Mesothelial cell of epicardium (in vitro differentiated cells): ENCODE measurements at places on chromosomes 4 and X. TPM values are rescaled to one million over a fixed set of nuclear protein-coding genes. Genes with fewer than 3 reads are reported as not detected.

DNA sequence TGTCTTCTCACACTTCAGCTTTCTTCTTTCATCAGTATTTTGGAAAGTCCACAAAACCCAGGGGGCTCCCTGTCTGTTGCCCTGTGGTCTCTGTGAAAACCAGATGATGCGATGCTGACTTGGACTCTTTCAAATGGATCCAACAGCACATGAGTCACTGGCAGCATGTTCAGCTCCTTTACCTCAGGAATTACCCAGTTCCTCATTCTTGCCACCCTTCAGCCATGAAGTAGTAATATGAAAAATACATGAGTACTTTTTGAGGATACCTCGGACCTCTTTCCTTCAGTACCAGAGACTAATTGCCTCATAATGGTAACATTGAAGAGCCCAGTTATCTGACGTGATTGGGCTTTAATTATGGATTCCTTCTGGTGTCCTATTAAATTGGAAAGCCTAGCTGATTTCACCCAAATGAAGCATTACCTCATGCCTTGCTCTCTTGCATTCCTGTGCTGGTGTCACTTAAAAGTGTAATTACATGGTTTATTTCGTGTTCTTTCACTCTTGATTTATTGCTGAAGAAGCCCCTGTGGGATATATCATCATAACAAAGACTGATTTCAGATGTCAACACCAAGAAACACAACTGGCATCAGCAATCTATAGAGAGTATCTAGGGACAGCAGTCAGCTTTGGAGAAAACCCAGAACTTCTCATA, 63.4 kb downstream of the NFKB1 start:
- DNase-seq = no peak

- DNase-seq = no peak
Observed at GRCh38 chrX:147950352-147950751, 30.8 kb upstream of the FMR1NB start.

GRCh38 chr4:154720123-154720522, 23.7 kb upstream of the LRAT start:
- DNase-seq = no peak

DNA sequence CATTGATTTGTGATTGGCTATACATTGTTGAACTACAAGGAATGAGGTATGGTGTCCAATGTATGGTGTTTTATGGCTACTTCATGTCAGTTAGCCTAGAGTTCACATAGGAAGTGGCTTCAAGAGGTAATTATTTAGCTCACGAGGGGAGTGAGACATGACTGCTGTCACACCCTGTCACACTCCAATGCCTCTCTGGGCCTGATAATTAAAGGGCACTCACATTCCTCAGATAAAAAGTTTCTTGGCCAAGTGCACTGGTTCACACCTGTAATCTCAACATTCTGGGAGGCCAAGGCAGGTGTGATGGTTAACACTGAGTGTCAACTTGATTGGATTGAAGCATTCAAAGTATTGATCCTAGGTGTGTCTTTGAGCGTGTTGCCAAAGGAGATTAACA, 65.0 kb upstream of the DDX60 start:
- DNase-seq = no peak

- no peak for DNase-seq
Observed at GRCh38 chr4:73576381-73576780, 43.9 kb downstream of the RASSF6 start.

GRCh38 chrX:133888984-133889383, 96.4 kb downstream of the GPC3 start:
- no peak for DNase-seq

- DNase-seq = no peak
Observed at GRCh38 chr4:72817012-72817411, 248.0 kb upstream of the ADAMTS3 start.

The EVC2 gene
- 16.9 to 17.4 TPM (median 17.1 TPM) in 3 replicates for total RNA-seq

The MAGEC1 gene
- not detected in 3 replicates for total RNA-seq

The SPATA18 gene
- total RNA-seq = 10.0 to 11.1 TPM (median 10.8 TPM) in 3 replicates

The PNCK gene
- total RNA-seq = 28.2 to 35.1 TPM (median 28.5 TPM) in 3 replicates

The STPG2 gene
- 0.85 to 0.97 TPM (median 0.88 TPM) in 3 replicates for total RNA-seq
